ENCODE measurements at places on chromosomes 1 and 21.

- H3K36me3 ChIP-seq = no peaks in the 10 kb centered on the region
- H3K4me1 ChIP-seq = no peaks in the 10 kb centered on the region
- H3K27ac ChIP-seq = no peak overlapping the region
- no peak for DNase-seq
- peaks cover 13% of the 10 kb centered on the region for H3K27me3 ChIP-seq
These were observed 285.0 kb upstream of the NR5A2 start for GRCh38 chr1:199742547-199742946.

- no peak overlapping the region for H3K4me3 ChIP-seq
- H3K27ac ChIP-seq = no peak overlapping the region
- H3K4me1 ChIP-seq = no peaks in the 10 kb centered on the region
- DNase-seq = no peak
- peaks cover 9% of the 10 kb centered on the region for H3K27me3 ChIP-seq
These were observed 108.7 kb downstream of the ENAH start for GRCh38 chr1:225544263-225544662.

- H3K4me1 ChIP-seq = peaks cover 6% of the 10 kb centered on the region
- peaks cover 83% of the 10 kb centered on the region for H3K27me3 ChIP-seq
- peaks cover 2% of the 10 kb centered on the region for H3K36me3 ChIP-seq
- no peak overlapping the region for H3K4me3 ChIP-seq
- H3K27ac ChIP-seq = peak overlapping the region; percentile 70
- no peak for DNase-seq
These were observed 7.5 kb downstream of the HES4 start for GRCh38 chr1:992362-992761.

- peaks cover 43% of the 10 kb centered on the region for H3K27me3 ChIP-seq
- DNase-seq = no peak
- no peak overlapping the region for H3K4me3 ChIP-seq
- no peaks in the 10 kb centered on the region for H3K36me3 ChIP-seq
These were observed 18.1 kb upstream of the ENAH start for GRCh38 chr1:225670806-225671733.

DNA sequence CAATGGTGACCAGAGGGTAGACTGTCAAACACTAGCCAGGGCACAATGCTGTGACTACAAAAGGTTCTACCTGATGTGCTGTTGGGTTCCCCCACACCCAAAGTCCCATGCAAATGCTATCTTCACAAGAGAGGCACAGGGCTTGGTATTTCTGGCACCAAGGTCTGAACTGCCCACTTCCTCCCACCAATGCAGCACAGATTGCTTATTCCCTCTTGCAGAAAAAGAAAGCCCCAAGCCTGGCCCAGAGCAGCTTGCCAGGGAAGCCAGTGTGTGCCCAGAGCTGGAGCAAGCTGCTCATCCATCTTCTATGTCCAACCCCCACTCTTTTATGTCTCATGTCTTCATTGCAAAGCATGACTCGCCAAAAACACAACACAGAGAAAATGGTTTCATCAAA is 149.4 kb upstream of the CAMK1G start:
- H3K4me1 ChIP-seq = no peaks in the 10 kb centered on the region
- H3K27ac ChIP-seq = no peak overlapping the region
- H3K4me3 ChIP-seq = no peak overlapping the region
- H3K36me3 ChIP-seq = peaks cover 3% of the 10 kb centered on the region
- peaks cover 52% of the 10 kb centered on the region for H3K27me3 ChIP-seq
- no peak for DNase-seq

GRCh38 chr1:163875200-163875926 is 553.6 kb downstream of the NUF2 start:
- no peak for DNase-seq
- H3K36me3 ChIP-seq = no peaks in the 10 kb centered on the region
- no peak overlapping the region for H3K27ac ChIP-seq
- H3K4me1 ChIP-seq = no peaks in the 10 kb centered on the region

DNA sequence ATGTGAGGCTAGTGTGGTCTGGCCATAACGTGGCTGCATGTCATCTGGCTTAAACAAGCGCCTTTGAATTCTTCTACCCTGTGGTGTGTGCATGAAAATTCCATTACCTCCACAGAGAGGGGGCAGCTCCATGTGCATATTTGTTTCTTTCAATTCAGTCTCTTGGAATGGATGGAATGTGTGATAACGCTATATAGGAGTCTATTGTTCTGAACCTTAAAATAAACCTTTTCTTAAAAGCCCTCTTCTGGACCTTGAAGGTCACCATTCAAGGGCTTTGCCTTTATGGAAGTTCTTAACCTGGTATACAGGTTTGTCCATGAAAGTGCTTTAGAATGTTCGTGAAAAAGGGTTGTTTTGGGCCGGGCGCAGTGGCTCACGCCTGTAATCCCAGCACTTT is 118.2 kb upstream of the ADGRL2 start:
- H3K27ac ChIP-seq = no peak overlapping the region
- no peak overlapping the region for H3K4me3 ChIP-seq
- DNase-seq = no peak

GRCh38 chr1:196070940-196071339 is 537.3 kb downstream of the KCNT2 start:
- H3K4me1 ChIP-seq = no peaks in the 10 kb centered on the region
- H3K27ac ChIP-seq = no peak overlapping the region
- no peaks in the 10 kb centered on the region for H3K27me3 ChIP-seq
- H3K4me3 ChIP-seq = no peak overlapping the region
- DNase-seq = no peak
- H3K36me3 ChIP-seq = no peaks in the 10 kb centered on the region

DNA sequence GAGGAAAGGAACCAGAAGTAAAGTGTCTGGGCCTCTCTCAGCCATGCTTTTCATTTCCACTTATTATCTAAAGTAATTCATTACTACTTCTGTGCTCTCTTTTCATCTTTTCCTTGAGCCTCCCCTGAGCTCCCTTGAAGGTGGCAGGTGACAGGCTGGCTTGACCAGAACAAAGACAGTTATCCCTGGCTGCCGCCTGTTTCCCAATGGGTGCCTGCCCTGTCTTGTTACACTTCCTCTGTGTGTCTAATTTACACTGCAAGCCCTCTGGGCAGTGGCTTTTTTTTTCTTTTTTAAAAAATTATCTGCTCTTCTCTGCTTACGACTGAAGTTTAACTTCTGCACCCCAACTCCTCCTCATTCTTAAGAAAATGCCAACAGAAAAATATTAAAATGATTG is 113.4 kb downstream of the NGF start:
- H3K27me3 ChIP-seq = peaks cover 58% of the 10 kb centered on the region
- no peak overlapping the region for H3K4me3 ChIP-seq
- H3K36me3 ChIP-seq = no peaks in the 10 kb centered on the region
- H3K4me1 ChIP-seq = no peaks in the 10 kb centered on the region

DNA sequence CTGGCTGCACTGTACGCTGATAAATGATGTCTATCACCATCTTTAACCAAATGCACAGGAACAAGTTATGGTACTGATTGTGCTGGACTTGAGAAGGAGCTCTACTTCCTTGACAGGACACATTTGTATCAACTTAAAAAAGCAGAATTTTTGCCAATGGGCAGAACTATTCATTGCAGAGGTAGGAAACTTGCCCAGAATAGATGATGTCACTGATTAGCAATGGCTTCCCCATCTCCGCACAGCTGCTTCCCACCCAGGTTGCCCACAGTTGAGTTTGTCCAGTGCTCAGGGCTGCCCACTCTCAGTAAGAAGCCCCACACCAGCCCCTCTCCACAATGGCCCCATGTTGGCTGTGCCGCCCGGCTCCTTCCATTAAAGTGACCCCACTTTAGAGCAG is 33.4 kb downstream of the CAPN2 start:
- H3K4me3 ChIP-seq = no peak overlapping the region
- no peak for DNase-seq
- H3K4me1 ChIP-seq = peaks cover 39% of the 10 kb centered on the region
- H3K36me3 ChIP-seq = peaks cover 51% of the 10 kb centered on the region
- no peaks in the 10 kb centered on the region for H3K27me3 ChIP-seq

GRCh38 chr21:43300496-43301408 is 126.2 kb downstream of the SIK1 start:
- H3K27me3 ChIP-seq = peaks cover 18% of the 10 kb centered on the region
- H3K4me3 ChIP-seq = no peak overlapping the region
- no peak overlapping the region for H3K27ac ChIP-seq
- H3K36me3 ChIP-seq = no peaks in the 10 kb centered on the region
- DNase-seq = no peak

DNA sequence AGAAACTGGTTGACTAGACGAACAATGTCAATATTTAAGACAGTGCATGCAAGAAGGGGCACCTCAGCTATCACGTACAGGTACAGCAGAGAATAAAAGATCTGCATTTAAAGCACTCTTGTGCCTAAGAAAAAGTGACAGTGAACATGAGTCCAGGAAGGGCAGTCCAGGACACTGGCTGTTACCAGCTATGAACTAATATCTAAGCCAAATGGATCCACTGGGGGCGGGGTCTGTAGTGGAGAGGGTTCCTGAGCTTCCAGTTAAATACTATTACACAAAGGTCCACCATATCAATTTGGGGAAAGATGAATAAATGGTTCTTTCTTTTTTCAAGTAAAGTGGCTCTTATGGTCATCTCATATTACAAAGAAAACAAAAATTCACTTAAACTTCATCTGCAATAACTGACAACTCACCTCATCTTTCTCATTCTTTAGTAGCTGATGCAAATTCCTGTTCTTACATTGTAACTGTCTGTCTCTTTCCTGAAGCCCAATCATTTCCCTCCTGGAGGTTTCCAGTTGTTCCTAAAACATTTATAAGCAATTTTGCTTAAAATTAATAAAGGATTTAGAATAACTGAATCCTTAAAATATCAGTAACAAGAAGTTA is 24.5 kb downstream of the SSX2IP start:
- H3K27ac ChIP-seq = no peak overlapping the region
- no peaks in the 10 kb centered on the region for H3K4me1 ChIP-seq
- no peak overlapping the region for H3K4me3 ChIP-seq
- H3K36me3 ChIP-seq = peaks cover 20% of the 10 kb centered on the region
